ENCODE measurements at places on chromosomes 16 and 17. TPM values are rescaled to one million over a fixed set of nuclear protein-coding genes. Genes with fewer than 3 reads are reported as not detected.

TBC1D3I gene
- total RNA-seq, result 0.15 TPM

DNA sequence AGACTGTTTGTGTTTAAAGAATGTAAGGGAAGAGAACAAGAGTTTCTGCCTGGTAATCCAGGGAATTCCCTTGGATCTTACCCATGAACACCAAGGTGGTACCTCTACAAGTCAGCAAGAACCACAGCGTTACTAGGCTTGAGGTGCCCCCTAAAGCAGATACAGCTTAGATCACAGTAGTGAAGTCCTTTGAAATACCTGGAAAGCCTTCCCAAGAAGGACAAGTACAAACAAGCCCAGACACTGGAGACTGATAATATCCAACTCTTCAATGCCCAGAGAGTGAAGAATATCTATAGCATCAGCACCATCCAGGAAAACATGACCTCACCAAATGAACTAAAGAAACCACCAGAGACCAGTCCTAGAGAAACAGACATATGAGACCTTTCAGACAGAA is 3.8 kb upstream of the APPBP2 start:
- DNase-seq, result no peak

CCDC182 gene
- total RNA-seq, result not detected

GRCh38 chr17:44628243-44629188 is 27.8 kb upstream of the MEIOC start:
- peak; percentile 29 for DNase-seq

AOC3 gene
- 8.7 TPM for total RNA-seq

DNA sequence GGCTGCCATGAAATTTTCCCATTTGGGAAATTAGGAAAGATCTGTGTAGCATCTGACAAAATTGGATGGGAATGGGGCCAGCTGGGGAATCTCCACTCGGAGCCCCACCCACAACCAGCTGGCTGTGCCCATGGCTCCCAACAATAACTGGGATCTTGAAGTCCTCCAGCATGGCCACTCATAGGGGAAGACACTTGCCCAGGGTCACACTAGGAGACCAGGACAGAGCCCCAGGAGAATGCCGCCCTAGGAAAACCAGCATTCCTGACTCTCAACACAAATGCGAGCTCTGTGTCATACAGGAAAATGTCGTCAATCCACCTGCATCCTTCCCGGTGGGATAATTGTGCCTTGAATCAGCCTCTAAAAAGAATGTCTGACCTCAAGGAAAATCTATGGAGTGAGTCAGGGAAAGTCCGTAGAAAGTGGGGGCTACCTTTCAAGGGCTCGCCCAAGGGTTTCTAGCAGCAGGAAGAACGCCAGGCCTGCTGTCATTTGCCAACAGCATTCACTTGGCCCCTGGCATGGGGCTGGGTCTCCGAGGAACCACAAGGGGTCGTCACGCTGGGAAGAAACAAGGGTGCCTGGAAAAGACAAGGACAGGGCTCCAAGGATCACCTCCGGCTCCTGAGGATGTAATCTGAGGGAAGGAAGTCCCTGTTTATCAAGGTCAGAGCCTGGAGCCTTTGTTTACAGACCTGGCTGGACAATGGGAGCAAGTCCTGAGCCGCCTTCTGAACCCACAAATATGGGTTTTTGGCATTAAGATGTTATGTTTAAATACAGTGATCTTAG is 15.9 kb downstream of the CDH5 start:
- no peak for DNase-seq

SMIM5 gene
- total RNA-seq, result not detected

- no peak for DNase-seq
These were observed 51.1 kb downstream of the GPRC5B start for GRCh38 chr16:19833581-19833980.

NPIPB6 gene
- total RNA-seq, result not detected

GRCh38 chr16:53374800-53375199 is 59.5 kb upstream of the RBL2 start:
- no peak for DNase-seq

- DNase-seq, result no peak
These were observed 68.7 kb upstream of the MARCHF10 start for GRCh38 chr17:62876673-62877405.

GRCh38 chr17:35666070-35666469 is 65.4 kb upstream of the RASL10B start:
- no peak for DNase-seq

GRCh38 chr16:55711959-55712876 is 56.4 kb downstream of the SLC6A2 start:
- DNase-seq, result peak; percentile 61

DNA sequence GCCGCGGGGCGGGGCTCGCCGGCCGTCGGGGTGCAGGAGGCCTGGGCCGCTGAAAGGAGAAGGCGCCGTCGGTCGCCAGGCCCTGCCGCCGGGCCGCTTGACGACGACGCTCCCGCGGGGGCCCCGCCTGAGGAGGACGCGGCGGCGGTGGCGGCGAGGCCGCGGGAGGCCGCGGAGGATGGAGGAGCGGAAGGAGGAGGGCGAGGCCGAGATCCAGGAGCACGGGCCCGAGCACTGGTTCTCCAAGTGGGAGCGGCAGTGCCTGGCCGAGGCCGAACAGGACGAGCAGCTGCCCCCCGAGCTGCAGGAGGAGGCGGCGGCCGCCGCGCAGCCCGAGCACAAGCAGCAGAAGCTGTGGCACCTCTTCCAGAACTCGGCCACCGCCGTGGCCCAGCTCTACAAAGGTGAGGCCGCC is 430 bp downstream of the HAPSTR1 start:
- no peak for DNase-seq

DNA sequence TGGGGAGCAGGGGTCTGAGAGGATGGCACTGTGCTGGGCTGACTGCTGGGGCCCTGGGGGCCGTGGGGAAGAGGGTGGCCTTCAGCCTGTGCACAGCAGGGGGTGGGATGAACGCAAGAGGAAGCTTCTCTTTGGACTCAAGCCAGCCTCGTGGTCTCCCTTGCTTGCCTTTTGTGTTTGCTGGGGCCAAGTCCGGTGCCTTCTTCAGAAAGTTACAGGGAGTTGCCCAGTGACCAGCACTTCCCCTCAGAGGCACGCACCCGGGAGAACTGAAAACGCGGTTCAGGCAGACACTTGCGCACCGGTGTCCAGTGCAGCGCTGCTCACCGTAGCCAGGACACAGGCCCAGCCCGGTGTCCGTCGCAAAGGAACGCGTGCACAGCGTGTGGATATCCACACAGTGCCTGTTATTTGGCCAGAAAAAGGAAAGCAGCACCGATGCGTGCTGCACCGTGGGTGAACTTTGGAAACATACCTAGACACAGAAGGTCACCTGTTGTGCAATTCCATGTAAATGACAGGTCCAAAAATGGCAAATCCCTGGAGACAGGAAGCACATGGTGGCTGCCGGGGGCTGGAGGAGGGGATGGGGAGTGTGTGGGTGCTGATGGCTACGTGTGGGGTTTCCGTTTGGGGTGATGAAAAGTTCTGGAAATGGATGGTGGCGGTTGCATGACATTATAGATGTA is 29.4 kb upstream of the NUDT16L1 start:
- DNase-seq, result peak; percentile 94

- DNase-seq, result no peak
These were observed 721 bp upstream of the WWOX start for GRCh38 chr16:78098595-78099270.

DNA sequence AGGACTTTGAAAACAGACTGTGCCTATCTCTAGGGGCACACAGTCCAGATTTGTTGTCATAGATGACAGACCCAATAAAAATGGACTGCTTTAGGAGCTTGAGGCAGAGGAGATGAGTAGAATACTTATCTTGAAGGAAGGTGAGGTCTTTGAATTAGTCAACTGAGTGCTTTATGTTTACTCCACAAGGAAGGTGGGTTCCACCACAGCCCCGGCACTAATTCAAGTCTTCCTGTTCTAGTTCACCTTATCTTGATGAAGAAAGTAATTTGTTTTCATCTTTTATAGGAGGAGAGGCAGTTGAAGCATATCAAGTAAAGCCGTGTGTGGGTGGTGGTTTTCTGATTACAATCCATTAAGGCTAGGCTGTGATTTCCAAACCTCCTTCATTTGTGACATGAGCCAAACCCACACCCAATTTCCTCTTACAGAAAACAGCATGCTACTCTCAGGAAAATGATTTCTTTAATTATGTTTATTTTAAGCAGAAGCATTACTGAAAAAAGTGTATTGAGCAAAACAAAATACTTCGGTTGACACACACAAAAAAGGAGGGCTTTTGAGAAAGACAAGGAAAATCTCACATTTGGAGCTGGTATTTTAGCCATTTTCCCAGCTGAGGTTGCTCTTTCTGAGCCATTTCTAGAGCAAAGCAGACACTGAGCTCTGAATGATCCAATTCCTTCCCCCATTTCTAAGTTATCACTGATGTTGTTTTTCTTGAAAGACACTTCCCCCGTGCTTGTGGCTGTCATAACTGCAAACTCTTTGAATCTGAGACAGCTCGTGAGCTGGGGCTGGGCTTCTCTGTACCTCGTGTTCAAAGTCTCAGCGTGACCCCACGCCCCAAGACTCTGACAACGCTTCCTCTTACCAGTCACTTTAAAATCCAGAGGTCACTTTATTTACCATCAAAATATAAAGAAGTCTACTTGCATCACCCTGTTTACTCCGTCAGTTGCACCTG is 35.4 kb downstream of the CDRT15 start:
- no peak for DNase-seq

DNA sequence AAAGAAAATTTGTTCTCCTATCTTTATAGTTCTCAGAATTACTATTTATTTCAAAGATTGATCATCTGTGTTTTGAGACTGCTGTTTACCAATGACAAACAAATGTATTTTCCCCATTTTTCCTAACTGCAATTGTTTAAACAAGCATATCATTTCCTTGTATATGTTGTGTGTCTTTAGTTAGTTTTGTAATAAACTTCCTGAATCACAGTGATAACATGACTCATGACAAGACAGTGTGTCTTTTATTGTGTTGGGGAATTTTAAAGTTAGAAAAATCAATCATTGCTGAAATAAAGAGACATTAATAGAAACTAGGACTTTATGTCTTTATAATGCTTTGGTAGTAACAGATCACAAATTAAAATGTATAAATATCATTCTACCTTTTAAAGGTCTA is 348.5 kb downstream of the KCNJ2 start:
- DNase-seq, result no peak
